Kidney epithelial cell (primary cell): ENCODE measurements at places on chromosomes 3 and 15. TPM values are rescaled to one million over a fixed set of nuclear protein-coding genes. Genes with fewer than 3 reads are reported as not detected.

DNA sequence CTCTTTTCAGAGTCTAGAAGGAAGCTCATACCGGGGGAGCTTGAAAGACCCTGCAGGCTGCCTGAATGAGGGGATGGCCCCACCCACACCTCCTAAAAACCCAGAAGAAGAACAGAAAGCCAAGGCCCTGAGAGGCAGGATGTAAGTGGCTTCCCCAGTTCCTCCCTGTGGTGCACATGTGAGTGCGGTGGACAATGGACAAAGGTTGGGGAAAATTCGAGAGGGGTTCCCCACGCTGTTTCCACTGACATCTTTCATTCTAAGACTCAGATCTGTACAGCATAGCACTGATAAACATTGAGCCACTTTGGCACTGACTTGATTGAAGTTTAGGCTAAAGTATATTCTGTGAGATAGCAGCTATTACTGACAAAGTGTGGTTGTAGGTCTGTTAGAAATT is 79.5 kb upstream of the UMPS start:
- no peak for DNase-seq

DNA sequence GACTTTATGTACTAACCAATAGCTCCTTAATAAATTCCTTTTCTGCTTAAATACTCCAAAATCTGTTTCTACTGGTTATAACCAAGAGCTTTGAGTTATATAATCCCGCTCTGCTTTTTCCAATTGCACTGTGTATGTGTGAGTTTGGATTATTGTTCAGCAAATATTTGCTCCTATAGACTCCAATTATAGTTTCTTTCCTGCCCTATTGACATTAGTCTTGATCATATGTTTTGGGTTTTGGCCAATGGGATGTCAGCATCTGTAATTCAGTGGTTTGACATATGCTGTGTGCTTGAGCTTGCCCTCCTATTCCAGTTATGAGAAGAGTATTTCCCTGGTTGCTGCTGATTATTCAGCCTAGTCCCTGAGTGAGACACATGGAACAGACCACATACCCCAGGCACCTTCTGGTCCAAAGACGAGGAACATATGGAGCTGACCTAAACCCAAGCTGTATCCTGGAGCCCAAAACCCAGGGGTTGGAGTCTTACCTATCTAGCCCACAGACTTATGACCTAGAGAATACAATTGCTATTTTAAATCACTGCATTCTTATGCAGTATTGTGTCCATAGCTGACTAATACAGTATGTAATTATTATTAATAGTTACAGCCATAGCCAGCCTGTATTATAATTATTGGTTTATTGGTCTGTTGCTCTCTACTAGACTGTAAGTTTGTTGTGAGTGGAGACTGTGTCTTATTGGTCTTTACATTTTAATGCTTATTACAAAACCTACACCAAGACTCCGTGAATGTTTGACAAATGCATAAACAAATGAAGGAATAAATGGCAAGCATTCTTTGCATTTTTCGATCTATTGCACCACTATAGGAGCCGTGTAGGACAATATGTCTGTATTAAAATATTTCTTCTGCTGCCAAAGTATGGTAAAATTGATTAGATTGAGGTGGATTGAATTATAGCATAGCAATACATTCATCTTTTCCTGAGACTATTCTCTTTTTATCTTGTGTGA is 11.7 kb upstream of the ZNF280D start:
- DNase-seq, result no peak

GRCh38 chr3:56837196-56837955 is 35.6 kb upstream of the ARHGEF3 start:
- DNase-seq, result peak; percentile 72

DNA sequence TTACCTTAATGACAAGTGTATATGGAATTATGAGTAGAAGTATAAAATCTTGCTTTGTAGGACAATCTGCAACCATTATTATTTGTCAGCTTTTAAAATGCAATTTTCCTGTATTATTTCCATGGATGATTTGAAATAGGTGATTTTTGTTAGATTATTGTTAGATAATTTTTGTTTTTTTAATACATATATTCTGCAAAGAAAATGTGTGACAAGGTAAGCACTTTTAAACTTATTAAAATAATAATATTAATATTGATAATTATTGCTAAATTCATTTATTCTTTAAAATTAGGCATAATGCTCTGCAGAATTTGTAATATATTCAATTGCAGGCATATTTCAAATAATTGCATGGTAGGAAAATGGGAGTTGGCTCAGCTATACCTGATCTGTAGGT is 329.5 kb downstream of the CADM2 start:
- no peak for DNase-seq

GRCh38 chr3:57598765-57599360 is 1.7 kb upstream of the ARF4 start:
- no peak for DNase-seq

Gene CCDC39
- total RNA-seq, result 0.07 and 0.13 TPM in 2 replicates

Gene PGBD4
- 0.71 and 0.96 TPM in 2 replicates for total RNA-seq

Gene TMC3
- total RNA-seq, result not detected in 2 replicates

Gene PLA2G4D
- not detected in 2 replicates for total RNA-seq

Gene ALG1L2
- not detected in 2 replicates for total RNA-seq
